ENCODE measurements at places on chromosomes 11 and 22.

DNA sequence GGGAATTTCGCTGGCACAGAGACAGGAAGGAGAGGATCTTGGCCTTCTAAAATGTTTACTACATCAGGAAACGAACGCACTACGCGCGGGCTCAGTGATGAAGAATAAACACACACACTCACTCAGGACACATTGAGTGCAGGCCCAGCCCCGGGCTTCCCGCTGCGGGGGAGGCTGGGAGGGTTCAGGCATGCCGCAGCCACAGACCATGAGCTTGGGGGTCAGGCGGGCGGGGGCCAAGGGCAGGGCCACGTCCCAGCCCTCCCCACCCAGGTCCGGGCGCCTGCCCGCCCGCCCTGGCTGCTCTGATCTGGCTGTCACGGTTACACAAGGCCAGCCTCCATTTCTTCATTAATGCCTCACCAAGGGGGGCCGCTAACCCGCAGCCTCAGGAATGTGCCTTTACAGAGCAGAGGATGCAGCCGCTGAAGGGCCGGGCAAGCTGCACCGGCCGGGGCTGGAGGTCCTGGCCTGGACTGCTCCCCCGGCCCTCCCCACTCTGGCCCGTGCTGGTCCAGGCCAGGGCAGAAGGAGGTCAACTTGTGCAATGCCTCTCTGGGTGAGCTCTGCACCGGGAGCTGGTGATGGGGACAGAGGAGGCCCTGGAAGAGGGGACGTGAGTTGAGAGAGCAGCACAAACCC lies 41.7 kb downstream of the IGF2 start:
- no peak for DNase-seq

DNA sequence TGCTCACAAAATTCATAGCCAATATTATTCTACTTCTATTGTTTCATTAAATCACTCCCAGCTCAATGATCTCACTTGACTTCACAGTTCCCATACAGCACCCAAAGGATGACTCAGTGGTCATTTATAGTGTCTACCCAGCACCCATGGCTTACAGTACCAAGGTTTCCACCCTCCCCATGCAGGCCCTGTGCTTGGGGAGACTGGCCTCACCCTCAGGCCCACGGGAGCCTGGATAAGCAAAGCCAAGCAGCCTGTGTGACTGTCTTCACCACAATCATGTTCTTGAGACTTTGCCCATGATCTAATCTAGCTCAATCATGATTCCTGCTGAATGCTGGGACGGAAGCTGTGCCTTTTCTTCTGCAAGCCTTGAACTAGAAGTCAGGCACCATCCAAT lies 97.6 kb downstream of the SLC36A4 start:
- no peak for DNase-seq

GRCh38 chr11:115911613-115912346 lies 407.6 kb upstream of the CADM1 start:
- no peak for DNase-seq

GRCh38 chr11:96037405-96037949 lies 113.6 kb upstream of the MTMR2 start:
- DNase-seq = no peak

- no peak for DNase-seq
Observed at GRCh38 chr11:96168623-96169022, 174.4 kb downstream of the MAML2 start.

- peak; percentile 64 for DNase-seq
Observed at GRCh38 chr11:62081378-62082291, 42.2 kb upstream of the INCENP start.

GRCh38 chr11:30983776-30984441 lies 385.6 kb downstream of the DCDC1 start:
- no peak for DNase-seq

DNA sequence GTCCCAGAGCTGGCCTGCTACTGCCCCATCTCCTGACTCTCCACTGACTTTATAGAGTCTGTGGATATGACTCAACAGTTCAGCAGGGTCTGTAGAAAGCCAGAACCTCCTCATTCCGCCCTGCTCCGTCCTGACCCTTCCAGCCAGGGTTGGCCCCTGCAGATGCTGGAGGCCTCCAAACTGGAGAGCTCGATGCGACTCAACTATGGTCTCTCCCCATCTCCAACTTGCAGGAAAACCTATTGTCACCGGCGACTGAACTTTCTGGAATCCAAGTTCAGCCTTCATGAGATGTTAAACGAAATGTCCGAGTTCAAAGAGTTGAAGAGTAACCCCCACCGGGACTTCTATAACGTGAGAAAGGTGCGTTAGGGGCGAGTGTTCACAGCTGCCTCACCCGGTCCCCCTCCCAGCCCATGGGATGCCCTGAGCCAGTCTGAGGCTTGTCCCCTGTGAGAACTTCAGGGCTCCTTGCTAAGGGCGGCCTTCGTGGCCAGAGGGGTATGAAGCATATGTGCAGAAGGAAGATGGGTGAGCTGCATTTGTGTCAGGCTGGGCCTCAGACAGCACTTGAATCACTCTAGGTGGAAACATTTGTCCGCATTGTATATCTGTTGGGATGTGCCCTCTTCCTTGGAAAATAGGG lies 32.1 kb downstream of the AMPD3 start:
- DNase-seq = no peak

- no peak for DNase-seq
Observed at GRCh38 chr22:26429458-26430286, 612 bp downstream of the ASPHD2 start.

DNA sequence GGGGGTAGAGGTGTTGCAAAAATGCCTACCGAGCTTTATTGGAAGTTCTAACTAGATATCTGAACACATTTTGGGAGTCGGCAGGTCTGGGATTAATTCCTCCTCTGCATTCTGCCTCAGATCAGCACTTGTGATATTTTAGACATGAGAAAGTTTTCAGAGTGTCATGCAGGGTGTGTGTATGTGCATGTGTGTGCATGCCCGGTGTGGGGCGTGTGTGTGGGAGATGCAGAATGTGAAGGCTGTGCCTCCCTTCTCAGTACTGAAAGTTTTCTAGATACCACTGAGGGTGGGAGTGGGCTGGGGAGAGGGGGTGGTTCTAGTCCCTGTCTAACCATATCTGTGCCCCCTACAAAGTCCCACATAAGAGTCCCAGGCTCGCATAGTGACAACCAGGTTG lies 180.0 kb upstream of the NTM start:
- DNase-seq = no peak

DNA sequence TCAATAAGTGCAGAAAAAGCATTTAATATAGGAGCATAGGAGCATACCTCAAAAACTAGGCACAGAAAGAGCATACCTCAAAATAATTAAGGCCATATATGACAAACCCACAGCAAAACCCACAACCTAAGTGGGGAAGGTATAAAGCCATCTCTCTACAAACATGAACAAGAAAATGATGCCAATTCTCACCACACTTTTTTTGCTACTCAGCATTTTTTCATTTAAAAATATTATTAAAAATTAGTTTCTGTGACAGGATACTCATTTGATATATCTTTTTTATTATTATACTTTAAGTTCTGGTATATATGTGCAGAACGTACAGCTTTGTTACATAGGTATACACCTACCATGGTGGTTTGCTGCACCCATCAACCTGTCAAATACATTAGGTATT lies 352.0 kb downstream of the LUZP2 start:
- no peak for DNase-seq

DNA sequence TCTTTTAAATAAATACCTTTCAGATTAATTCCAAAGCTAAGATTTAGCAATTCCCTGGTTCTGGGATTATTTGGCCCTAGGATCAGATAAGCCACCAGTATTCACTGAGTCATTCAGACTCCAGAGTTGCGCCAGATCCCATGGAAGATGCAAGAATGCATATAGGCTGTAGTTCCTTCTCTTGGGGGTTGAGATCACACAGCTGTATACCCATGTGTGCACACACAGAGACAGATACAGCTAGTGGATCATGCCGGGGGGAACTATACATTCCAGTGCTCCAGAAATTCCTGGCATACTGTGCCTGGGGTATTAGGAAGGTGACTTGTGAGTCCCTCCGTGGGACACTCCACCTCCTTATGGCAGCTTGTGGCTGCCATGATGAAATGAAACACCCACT lies 75.4 kb downstream of the ZBTB16 start:
- no peak for DNase-seq

DNA sequence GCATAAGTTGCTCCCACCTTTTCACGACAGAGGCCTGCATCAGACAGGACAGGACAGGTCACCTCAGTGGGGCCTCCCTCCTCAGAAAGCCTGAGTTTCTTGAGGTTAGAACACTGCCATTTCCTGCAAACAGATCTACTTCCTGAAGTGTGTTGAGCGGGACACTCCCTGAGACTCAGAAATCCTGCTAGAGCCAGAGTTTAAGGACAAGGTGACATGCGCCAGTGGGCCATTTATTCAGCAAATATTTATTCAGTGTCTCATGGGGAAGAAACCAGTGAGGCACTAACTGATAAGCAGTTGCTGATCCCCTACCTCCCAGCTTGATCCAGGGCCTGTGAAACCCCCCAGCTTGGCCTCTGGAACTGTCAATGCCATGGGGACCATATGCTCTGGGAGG lies 454.6 kb downstream of the SOX6 start:
- no peak for DNase-seq

DNA sequence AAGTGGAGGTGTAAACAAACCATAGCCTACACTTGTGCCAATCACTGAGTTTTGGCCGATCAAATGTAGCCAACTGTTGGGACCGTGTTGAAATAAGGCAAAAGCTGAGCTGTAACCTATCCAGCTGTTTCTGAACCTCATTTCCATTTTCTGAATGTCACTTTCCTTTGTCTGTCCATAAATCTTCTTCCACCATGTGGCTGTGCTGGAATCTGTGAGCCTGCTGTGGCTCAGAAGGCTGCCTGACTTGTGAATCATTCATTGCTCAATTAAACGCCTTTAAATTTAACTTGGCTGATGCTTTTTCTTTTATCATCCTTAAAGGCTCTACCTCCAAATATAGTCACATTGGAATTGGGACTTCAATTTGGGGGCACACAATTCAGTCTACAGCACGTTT lies 203.1 kb upstream of the MPPED2 start:
- no peak for DNase-seq

DNA sequence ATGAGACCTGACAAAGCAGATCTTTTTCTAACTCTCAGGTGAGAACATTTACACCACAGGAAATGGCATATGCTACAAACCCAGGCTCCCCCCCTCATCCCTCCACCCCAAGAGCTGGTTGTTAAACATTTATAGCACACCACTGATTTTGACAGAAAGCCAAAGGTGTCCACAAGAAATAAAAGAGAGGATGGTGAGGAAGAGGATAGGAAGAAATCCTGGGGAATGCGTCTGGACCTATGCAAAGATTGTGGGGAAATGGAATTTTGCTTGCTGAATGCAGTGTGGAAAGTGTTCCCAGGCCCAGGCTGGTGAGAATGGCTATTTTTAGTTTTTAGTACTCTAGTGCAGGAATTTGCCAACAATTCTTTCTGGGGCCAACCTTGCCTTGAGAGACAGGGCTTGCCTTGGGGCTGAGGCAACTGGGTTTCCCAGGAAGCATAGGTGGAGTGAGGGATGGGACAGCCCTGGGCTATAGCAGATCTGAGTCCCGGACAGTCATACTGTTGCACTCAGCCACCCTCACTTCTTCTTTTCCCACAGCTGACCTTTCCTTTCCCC lies 163.9 kb downstream of the ADAMTS15 start:
- DNase-seq = no peak

GRCh38 chr22:37167176-37167980 lies 17.7 kb upstream of the IL2RB start:
- no peak for DNase-seq

GRCh38 chr11:110712659-110713448 lies 617 bp upstream of the ARHGAP20 start:
- DNase-seq = no peak

DNA sequence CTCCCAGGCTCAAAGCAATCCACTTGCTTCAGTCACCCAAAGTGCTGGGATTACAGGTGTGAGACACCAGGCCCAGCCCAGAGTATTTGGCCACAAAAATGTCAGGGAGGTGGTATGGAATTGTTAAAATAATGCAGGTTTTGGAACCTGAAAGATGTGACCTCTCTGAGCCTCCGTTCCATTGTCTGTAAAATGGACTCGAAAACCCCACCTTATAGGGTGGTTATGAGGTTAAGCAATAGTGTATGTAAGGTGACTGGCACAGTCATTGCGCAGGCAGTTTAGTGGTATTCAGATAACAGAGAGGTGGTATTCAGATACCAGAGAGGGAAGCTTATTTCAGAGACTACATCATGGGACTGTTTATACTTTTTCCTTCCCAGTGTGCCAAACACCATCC lies 52.5 kb upstream of the PRSS23 start:
- no peak for DNase-seq

- no peak for DNase-seq
Observed at GRCh38 chr11:78359921-78360320, 57.7 kb downstream of the GAB2 start.

- DNase-seq = no peak
Observed at GRCh38 chr22:38012604-38013072, 28.3 kb upstream of the SOX10 start.

DNA sequence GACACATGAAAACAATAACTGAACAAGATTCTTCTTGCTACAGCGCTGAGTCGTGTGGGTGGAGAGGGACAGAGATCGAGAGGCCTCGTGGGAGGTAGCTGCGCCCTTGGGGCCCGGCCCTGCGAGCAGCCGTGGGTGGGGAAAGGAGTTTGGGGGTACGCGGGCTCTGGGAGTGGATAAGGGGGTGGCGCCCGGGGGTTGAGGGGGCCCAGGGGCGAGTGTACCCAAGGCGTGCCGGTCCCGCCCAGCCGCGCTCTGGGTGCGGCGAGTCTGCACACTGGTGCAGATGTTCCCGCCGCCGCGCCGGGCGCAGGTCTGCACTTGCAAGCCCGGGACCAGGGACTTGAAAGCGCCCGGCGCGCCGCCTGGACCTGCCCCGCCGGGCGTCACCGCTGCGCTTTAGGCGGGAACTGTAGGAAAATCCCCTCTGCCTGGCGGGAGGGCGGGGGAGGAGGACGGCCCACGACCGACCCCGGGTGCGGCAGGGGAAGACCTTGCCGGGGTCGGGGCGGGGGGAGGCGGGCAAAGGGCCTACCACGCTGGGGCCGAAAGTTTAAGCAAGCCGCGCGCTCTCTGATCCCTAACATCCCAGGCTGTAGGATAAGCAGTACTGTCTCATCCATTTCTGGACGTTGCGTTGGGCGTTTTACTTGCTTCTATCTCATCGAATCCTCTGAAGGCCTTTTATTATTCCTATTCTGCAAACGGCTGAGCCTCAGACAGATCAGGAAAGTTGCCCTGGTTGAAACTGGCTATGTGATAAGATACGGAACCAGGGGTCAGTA lies 1.4 kb upstream of the KREMEN1 start:
- peak; percentile 36 for DNase-seq

GRCh38 chr11:50174189-50174588 lies 141.5 kb downstream of the OR4C45 start:
- DNase-seq = no peak

- no peak for DNase-seq
Observed at GRCh38 chr22:23844739-23845202, 6.0 kb upstream of the DERL3 start.

- no peak for DNase-seq
Observed at GRCh38 chr11:10893714-10894151, 35.9 kb upstream of the ZBED5 start.

DNA sequence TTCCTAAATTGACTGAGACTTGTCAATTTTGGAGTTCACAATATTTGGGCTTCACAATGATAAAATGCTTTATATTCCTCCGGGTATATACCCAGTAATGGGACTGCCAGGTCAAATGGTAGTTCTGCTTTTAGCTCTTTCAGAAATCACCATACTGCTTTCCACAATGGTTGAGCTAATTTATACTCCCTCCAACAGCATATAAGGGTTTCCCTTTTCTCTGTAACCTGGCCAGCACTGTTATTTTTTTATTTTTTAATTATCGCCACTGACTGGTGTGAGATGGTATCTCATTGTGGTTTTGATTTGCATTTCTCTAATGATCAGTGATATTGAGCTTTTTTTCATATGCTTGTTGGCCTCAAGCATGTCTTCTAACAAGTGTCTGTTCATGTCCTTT lies 21.8 kb downstream of the NARS2 start:
- DNase-seq = no peak

GRCh38 chr11:28170759-28171158 lies 62.6 kb downstream of the METTL15 start:
- DNase-seq = no peak
